B cell (primary cell): ENCODE measurements at places on chromosomes 16 and 17.

GRCh38 chr17:70820276-70820675 is 650.9 kb downstream of the KCNJ2 start:
- no peak for DNase-seq

DNA sequence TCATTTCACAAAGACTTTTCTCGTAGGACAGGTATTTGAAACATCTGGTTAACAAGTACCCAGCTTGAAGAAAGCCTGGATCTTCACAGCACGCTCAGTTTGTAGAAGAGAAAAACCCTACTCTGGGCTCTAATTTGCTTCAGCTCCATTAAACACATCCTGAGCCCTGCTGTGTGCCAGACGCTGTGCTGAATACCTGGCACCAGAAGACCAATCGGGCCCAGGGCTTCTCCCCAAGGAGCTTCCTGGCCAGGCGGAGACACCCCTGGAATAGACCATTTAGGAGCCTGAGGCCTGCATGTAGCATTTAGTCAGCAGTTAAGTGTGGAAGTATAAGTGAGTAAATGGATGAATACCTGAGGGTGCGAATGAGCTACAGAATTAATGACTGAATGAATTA is 8.9 kb upstream of the ABAT start:
- no peak for DNase-seq

GRCh38 chr17:1260770-1261161 is 9.5 kb upstream of the BHLHA9 start:
- DNase-seq, result no peak

DNA sequence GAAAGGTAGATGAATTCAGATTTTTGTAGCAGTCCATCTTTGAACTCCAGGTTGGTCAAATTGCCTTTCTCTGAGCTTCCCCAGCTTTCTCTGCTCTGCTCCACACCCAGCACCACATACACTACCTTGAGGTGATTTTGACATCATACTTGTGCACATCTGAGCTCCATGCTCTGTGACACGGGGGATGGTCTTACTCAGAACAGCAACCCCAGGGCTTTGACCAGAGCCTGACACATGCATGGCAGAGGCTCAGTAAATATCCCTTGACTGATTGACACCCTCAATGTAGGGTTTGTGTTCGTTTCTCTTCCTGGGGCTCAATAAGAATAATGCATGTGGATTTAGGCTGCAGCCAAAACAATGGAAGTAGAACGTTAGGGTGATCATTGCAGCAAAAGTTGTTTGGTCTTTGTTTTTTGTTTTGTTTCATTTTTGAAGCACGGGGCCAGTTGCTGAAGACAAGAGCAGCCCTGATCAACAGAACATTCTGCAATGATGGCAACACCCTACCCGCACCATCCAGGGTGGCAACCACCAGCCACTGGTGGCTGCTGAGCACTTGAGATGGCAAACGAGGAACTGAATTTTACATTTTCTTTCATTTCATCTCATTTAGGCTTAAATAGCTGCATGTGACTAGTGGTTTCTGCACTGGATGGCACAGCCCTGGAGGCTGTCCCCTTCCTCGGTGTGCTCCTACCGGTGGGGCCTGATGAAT is 224.8 kb upstream of the TNRC6C start:
- DNase-seq, result no peak

DNA sequence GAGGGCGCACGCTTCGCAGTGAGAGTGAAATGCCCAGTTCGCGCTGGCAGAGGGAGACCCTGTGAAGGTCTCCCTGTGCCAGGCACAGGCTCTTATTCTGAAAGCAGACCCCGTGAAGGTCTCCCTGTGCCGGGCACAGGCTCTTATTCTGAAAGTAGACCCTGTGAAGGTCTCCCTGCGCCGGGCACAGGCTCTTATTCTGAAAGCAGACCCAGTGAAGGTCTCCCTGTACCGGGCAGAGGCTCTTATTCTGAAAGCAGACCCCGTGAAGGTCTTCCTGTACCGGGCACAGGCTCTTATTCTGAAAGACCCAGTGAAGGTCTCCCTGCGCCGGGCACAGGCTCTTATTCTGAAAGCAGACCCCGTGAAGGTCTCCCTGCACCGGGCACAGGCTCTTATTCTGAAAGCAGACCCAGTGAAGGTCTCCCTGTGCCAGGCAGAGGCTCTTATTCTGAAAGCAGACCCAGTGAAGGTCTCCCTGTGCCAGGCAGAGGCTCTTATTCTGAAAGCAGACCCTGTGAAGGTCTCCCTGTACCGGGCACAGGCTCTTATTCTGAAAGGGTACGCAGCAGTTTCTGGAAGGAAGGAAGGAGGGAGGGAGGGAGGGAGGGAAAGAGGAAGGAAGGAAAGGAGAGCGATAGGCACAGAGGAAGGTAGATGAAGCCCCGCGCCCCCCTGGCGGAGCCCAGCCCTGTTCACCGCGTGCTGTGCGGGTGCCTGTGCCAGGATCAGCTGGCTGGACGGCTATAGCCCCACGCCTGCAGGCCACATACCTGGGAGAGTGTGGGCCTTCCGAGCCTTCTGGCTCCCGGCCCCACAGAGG is 55.3 kb downstream of the WDR45B start:
- DNase-seq, result peak; percentile 85

- no peak for DNase-seq
Observed at GRCh38 chr17:76640550-76641380, 2.8 kb downstream of the ST6GALNAC1 start.

- DNase-seq, result no peak
Observed at GRCh38 chr17:80640366-80641084, 95.9 kb downstream of the RPTOR start.

DNA sequence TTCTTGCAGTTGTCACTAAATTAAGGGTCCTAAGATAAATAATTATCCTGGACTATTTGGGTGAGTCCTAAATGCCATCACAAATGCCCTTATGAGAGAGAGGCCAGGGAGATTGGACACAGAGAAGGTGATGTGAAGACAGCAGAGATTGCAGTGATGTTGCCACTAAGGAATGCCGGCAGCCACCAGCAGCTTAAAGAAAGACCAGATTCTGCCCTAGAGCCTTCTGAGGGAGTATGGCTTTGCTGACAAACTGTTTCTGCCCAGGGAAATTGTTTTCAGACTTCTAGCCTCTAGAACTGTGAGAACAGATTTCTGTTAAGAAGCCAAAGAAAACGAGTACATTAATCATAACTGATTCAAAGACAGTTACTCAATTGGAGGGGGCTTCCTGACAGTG is 10.0 kb upstream of the ZNF23 start:
- no peak for DNase-seq
